IMR-90 (cell line): ENCODE measurements at places on chromosomes 6 and 20.

DNA sequence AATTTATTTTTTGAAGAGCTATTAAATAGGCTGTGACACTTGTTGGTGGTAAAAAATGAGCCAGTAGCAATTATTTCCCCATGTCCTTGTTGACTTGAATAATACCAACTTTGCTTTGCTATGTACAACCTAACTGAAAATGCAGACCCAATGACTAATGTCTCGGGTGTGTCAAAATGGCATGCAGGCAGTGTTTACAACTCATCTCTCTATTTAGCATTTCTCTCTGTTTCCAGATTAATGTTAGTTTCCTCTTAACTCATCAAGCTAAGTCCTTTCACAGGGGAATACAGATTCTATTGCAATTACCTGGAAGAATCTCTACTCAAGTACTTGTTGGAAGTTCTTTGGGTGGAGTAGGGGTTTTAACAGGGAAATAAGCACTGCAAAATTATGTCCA, 504.4 kb downstream of the BCKDHB start:
- DNase-seq: peak; percentile 57

DNA sequence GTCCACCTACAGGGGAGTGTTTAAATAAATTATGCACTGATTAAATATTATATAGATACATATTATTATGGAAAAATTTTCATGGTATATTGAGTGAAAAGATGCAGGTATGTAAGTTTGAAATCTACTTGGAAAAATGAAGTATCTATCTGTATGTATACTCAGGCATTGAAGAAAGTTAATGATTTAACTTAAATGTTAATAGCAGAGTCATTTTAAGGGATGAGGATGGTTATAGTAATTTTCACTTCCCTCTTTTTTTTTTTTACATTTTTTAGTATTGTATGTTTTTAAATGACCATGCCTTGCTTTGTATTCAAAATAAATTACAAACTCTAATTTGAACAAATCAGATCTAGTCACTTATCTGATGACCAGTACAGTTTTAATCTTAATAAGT, 43.2 kb upstream of the NOTCH4 start:
- no peak for DNase-seq

- DNase-seq: no peak
Measured at GRCh38 chr20:38012332-38012731, 20.9 kb downstream of the TTI1 start.

- peak; percentile 84 for DNase-seq
Measured at GRCh38 chr6:91438570-91438969, 851.7 kb upstream of the MAP3K7 start.

- no peak for DNase-seq
Measured at GRCh38 chr6:102313699-102314098, 920.2 kb downstream of the GRIK2 start.

DNA sequence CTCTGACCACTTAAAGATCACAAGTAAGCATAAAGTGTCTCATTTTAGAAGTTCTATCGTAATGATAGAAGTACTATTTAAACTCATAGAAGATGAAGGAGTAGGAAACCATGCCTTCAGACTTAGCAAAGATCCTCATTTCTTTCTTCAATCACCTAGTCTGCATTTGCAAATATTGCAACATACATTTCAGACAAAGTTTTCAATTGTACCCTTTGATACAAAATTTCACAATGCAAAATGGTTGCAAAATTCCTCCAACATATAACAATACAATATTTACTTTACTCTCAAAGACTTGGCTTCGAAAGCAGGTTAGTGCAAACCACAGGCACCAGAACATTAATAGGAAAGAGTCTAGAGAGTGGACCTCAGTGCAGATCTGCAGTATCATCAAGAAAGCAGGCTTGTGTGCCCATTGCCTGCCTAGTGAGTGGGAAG, 16.1 kb upstream of the ROS1 start:
- peak; percentile 68 for DNase-seq

- DNase-seq: peak; percentile 62
Measured at GRCh38 chr6:133704371-133704770, 184.5 kb upstream of the TCF21 start.

GRCh38 chr6:137490006-137490905, 3.9 kb downstream of the OLIG3 start:
- DNase-seq: no peak

- DNase-seq: peak; percentile 39
Measured at GRCh38 chr6:79466207-79466834, 70.9 kb downstream of the LCA5 start.
